ENCODE measurements at places on chromosomes 3 and 15. TPM values are rescaled to one million over a fixed set of nuclear protein-coding genes. Genes with fewer than 3 reads are reported as not detected.

GRCh38 chr15:85727068-85727467, 67.7 kb downstream of the KLHL25 start:
- DNase-seq: no peak

DNA sequence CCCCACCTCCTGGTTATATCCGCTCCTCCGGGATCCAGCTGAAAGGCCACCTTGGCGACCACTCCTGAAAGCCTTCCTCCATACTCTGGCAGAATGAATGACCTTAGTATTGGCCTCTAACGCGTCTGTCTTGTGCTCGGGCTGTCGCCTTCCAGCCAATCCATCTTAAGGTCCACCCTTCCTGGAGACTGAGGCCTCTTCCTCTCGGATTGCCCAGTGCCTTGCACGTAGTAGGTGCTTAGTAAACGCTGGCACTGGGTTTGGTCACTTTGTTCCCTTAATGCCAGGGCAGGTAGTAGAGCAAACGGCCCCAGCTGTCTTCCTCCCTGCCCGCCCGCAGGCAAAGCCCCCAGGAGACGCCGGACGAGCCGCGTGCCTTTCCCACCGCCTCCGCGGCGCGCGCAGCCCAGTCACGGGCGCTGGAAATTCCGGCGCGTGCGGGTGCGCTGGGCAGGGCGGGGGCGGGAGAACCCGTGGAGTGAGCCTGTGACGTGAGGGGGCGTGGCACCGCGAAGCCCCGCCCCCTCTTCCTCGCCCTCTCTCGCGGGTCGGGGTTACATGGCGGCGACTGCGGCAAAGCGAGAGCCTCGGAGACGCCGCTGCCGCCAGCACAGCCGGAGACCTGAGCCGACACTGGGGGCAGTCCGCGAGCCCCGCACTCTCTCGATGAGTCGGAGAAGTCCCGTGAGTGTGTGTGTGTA, at the start of gene MAPK6:
Gene MAPK6, plus strand, starts transcription at position 527 of the 701 bp plus-strand sequence. CDS start 27,242 bp downstream, outside the sequence.
- peak; percentile 89 for DNase-seq

DNA sequence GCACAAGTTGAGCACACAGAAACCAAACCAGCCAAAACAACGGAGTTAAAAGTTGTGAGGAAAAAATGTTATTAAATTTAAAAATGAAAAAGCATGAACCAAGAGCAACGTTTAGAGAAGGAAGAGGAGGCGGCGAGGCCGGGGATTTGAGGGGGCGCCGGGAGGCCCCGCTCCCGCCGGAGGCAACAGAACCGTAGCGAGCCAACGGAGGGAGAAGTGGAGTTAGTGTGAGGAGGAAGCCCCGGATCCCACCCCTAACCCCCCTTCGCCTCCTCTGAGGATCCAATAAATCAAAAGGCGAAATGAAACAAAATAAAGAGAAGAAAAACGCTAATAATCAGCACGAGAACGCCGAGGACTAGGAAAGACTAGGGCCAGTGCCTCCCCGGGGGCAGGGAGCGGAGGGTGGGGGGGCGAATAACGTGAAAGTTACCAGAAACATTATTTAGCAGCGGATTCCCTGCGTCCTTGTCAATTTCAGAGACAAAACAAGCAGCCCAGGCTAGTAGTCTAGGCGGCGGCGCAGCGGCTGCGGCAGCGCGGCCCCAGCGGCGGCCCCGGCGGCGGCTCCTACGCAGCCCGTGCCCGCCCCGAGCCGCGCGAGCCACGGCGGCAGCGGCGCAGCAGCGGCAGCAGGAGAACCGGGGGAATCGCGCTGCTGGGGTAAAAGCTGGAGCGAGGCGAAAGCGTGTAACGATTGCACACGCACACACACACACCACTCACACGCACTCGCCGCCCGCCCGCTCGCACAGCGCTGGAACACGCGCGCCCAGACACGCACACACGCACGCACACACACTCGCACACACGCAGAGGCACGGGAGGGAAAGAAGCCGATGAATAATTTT, 1.7 kb downstream of the MEIS2 start:
- DNase-seq: no peak

GRCh38 chr15:29087521-29088285, 181.9 kb downstream of the NSMCE3 start:
- DNase-seq: no peak

DNA sequence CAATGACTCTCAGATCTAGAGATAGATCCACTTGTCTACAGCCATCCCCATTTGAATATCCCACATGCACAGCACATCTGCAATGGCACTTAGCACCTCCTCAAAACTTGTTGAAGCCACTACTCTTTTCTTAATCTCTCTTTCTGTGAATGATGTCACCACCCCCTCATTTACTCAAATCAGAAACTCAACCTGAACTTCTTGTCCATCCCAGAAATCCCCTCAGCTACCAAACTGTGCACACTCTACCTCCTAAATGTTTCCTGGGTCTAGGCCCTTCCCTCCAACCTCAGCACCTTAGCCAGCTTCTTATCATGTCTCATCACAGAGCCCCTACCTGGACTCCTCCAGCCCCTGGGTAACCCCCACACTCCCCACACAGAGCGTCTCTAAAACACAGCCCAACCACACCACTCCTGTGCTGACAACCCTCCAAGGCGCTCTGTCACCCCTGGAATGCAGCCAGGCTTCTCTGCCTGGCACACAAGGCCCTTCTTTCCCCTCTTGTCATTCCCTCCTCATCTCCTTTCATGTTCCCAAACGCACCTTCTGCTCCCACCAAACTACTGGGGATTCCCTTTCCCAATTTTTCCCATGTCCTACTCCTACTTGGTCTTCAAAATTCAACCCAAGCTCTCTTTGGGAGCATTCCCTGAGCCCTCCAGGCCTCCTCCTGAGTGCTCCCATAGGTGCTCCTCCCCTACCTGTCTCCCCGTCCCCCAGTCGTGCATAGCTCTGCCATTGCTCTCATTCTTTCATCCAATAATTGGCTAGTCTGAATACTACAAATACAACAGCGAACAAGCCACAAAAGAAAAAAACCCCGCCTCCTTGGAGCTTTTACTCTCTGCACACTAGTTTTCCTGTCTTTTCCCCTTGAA, 39.8 kb upstream of the ZBTB38 start:
- DNase-seq: no peak

DNA sequence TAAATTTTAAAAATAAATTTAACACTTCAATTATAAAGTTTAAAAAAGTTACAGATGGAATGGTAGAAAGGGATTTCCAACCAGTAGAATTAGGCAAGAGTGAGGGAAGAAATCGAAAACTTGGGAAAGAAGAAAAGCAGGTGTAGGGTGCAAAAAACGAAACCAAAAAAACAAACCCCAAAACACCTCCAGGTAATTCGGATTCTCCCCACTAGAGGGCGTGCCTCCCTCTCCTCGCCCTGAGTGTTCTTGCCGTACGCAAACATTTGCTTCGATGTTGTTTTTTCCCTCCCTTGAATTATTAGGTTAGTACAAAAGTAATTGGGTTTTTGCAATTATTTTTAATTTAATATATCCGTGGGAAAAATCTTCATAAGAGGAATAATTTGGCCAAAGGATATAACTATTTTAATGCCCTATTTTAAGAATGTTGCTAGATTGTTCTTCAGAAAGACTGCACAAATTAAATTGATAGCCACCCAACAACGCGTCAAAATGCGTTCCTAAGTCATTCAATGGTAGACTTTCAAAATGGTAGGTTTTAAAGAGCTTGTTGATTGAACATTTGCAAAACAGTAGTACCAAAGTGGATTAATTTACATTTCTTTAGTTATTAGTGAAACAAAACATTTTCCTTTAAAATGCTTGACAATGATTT, 63.7 kb downstream of the SLC30A4 start:
- DNase-seq: peak; percentile 51

DNA sequence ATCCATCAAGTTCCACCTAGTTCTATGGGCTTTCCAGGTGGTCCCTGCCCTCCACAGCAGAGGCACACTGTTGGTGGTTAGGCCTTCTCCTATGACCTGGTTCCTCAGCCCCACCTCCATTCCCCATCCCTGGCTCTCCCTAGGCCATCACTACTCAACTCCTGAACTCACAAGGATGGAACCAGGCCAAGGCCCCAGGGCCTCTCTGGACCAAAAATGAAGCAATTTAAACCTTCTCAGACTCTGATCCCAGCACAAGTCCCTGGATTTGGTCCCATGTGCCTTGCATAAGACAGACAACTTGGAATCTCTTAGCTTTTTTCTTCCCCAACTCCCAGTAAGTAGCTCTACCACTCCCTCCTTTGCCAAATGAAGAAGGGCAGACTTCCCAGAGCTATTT, 14.4 kb upstream of the ACAN start:
- no peak for DNase-seq

- no peak for DNase-seq
Observed at GRCh38 chr3:123853686-123854372, 30.3 kb downstream of the MYLK start.

- DNase-seq: no peak
Observed at GRCh38 chr3:181009225-181009624, 19.7 kb upstream of the DNAJC19 start.

- DNase-seq: no peak
Observed at GRCh38 chr3:19183584-19183983, 35.3 kb downstream of the KCNH8 start.

- DNase-seq: no peak
Observed at GRCh38 chr15:62346168-62346567, 181.1 kb upstream of the C2CD4B start.

DNA sequence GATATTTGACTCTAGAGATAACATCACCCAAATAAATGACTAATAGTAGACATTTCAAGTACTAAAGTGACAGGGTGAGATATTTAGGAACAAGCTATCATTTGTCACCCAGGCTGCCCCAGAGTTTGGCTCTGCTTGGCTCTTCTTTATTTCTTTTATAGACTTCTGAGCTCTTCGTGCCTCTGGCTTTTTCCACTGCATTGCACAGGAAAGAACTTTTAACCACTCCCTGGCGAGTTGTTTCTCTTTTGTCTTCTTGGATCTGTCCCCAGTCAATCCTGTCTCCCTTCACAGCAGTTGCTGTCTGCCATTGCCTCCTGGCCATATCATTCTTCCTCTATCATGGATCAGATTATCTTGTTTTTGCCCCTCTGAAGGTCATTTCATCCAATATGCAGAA, 339.2 kb upstream of the DCBLD2 start:
- DNase-seq: no peak

DNA sequence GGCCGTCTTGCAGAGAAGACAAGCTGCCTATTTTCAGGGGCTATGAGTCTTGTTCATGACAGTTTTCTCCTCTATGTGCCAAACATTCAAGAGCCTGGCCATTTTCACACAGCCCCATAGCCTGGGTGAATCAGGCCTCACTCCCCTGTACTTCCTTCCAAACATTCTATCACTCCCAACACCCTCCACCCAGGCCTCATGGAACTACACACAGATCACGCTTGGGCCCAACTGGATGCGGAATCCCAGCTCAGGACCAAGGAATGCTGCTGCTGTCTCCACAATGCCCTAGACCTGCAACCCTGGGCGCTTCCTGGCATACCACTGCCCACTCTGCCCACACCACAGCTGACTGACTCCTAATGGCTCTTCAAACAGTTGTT, 39.4 kb upstream of the PCSK6 start:
- no peak for DNase-seq

DNA sequence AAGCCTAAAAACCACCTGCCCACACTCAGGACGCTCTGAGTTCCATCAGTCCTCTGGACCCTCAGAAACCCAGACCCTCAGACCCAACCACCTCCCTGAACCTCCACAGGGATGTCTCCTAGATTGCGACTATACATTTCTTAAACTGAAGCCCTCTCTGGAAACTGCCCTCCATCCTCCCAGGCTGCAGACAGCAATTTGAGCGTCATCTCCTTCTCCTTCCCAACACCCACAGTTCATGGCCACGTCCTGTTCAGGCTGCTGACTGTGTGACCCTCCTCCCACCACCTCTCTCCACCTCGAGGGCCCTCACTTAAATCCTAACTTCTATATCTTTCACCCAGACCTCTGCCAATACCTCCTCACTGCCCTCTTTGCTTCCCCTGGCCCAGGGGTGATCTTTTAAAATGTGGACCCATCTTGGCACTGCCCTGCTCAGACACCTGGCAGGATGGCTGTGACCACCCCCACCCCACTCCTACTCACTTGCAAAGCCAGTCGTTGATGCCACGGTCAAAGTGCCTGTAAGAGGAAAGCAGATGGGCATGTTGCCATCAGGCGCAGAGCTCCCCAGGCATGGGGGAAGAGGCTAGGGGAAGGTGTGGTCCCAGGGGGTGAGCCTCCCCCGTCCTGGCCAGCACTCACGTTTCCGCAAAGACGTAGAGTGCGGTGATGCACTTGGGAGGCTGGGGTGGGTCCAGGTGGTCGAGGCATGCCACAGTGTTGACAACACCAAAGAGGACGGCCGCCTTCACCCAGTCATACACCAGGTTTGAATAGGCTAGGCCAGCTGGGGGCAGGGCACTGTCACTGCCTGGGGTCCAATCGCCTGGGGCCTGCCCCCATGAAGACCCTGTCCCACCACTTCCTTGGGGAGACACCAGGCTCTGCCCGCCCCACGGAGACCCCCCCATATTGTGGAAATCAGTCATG, 6.0 kb downstream of the HHATL start:
- DNase-seq: no peak

- DNase-seq: no peak
Observed at GRCh38 chr3:12903000-12903800, 61.8 kb upstream of the RPL32 start.

DNA sequence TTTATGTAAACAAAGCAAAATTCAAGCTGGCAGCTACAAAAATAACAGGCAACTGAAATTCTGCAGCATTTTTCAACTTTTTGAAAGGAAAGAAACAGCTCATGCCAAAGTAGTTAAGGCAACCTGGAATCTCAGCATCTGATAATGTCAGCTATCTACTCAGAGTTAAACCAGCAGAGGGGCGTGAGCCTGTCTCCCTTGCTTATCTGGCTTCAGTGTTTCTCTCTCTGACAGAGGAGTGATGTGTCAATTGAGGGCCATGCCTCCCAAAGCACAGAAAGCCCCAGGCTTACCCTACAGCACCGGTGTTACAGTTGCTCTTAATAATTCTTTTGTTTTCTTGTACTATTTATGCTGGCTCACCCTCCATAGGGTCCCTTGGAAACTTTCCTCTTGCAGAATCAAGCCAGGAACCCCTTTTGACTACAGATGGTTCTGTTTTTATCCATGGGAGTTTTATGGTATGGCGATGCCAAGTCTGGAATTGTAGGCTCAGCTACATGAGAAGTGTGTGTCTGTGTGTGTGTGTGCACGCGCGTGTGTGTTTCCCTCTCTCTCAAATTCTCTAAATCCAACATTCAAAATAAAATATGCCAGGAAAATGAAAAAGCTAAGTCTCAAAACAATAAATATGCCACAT, 7.3 kb downstream of the TMEM212 start:
- no peak for DNase-seq

DNA sequence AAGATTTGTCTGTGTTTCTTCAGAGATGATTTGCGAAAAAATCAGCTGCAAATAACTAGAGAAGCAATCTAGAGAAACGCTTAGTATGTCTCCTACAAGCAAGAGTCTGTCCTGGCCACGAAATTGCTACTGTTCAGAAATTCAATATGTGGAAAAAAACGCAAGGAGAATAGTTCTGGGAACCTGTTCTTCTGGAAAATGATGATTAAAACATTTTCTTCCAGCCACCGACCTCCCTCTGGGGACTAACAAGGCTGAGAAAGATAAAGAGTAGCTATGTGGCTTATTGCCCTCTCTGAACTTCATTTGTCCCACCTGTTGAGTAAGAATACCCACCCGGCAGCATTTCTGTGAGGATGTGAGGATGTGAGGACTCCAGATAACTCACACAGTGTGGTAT, 31.6 kb downstream of the SNTN start:
- DNase-seq: no peak

The SCN5A gene
- total RNA-seq: 5.9 TPM

The TMF1 gene
- total RNA-seq: 12.0 TPM

The GABRR3 gene
- not detected for total RNA-seq

The TRAIP gene
- 15.1 TPM for total RNA-seq

The SLC9C1 gene
- total RNA-seq: not detected

The B3GNT5 gene
- 21.6 TPM for total RNA-seq

The GPR171 gene
- total RNA-seq: not detected

The TMEM44 gene
- total RNA-seq: 16.9 TPM

The GOLGA8R gene
- 0.69 TPM for total RNA-seq

The NEDD4 gene
- total RNA-seq: 17.5 TPM

The REC114 gene
- not detected for total RNA-seq

The DNASE1L3 gene
- not detected for total RNA-seq
